ENCODE measurements at places on chromosomes 4 and X.

DNA sequence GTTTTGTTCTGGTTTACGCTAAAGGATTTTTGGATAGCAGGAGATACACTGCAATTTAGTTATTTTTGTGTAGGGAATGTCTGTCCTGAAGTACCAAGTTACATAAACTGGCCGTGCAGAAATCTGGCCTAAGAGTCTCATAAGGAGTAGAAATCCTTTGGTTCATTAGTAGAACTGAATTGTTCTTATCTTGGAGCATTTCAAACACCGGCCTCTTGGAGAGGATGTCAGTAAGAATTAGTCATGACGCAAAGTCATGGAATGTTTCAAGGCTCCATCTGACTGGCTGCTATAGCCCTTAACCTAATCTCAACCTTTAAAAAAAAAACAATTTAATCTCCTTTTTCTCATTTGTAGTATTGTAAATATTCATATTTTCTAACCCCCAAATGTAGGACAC, 15.2 kb downstream of the PDLIM3 start:
- DNase-seq = no peak

DNA sequence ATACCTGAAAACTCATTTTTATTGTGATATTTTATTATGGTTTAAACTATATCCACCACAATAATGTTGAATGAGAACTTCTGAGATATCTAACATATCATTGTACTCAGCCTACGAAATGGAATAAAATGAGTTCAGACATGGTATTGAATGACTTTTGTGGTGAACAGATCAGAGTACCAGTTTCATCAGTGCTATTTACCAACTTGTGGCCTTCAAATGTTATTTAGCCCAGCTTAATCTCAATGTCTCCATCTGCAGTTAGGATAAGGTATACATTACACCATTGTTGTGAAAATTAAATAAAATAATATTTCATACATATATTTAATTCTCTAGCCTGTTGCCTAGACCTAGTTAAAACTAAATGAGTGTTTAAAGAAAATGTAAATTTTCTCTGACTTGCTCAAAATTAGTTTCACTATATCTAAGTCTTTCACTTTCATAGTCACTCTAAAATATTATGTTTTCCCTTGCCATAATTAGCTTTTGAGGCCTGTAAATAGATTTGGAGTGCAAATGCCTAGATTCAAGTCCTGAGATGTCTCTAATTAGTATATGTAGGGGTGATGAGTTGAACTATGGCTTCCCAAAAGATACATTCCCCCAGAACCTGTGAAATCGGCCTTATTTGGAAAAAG, 594.2 kb downstream of the STPG2 start:
- DNase-seq = no peak

DNA sequence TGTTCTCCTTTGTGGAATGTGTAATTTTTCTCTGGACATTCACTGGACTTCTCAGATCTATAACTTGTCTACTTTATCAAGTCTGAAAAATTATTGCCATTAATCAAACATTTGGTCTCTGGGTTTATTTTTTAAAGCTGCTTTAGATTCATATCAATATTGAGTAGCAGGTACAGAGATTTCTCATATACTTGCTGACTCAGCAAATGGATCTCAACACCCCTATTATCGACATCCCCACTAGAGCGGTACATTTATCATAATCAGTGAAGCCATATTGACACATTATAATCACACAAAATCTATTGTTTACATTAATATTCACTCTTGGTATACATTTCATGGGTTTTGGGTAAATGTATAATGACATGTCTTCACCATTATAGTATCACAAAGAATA, 268.7 kb downstream of the SPOCK3 start:
- DNase-seq = no peak

- no peak for DNase-seq
These were observed 9.2 kb upstream of the HPGD start for GRCh38 chr4:174531486-174531885.

DNA sequence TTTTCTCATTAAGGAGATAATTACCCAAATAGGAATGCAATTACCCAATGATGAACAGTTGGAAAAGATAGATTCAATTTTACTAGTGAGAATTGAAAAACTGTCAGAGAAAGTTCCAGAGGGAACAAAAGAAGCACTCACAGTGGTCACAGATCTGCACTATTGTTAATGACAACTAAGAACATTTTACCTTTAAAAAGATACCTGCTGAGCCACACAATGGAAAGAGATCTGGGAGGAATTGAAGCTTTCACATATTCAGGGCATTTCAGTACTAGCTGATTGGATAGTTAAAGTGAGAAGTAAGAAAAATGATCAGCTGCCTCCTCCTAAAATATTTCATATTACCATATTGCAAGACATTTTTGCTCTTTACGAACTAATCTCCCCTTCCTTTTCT, 1822.2 kb downstream of the STIM2 start:
- DNase-seq = no peak

DNA sequence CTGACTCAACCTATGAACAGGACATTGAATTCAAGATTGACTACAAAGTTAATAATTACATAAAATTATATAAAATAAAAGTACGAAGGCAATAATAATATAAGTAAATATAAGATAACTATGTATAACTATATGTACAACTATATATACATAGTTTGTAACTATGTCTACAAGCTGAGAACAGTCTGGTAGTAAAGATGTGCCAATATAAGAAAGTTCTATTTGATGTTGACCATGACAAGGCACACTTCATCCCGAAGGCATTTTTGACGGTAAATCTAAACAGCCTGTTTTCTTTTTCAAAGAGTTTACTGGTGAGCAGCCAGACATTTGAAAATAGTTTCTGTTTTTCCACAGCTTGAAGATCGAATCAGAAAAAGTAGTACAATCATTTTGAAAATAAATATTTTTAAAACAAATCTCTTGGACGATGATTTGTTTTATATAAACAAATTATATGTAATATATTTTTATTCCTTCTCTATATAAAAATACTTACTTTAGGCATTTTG, 112.9 kb downstream of the CEP44 start:
- DNase-seq = no peak

Measured in ecto neural progenitor cell (in vitro differentiated cells).